ENCODE measurements at places on chromosomes 7 and 10.

DNA sequence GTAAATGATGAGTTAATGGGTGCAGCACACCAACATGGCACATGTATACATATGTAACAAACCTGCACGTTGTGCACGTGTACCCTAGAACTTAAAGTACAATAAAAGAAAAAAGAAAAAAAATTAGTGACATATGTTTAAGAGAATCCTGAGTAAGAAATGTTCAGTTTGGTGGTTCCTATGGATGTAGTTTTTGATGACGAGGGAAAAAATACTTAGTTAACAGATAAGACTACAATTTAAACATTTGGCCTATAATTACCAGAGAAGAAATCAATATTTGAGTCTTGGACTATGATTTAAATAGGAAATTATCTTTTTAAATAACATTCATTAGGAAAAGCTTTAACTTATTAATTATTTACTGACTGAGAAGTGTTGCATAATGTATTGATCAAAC, 39.2 kb upstream of the SLC26A3 start:
- no peak for DNase-seq

DNA sequence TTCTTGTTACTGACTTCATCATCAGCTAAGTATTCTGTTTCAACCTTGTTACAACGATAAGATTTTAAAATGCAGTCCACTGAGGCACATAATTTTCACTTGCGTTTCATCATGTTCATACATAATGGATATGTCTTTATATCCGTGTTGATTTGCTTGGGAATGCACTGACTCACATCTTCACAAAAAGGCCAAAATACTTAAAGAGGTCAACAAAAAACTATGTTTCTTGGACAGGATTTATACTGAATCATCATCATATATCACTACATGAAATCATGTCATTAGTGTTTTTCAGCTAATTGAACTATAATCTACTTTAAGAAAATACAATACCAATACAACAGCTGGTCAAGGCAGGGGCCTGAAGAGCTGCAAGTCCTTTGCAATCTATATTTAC, 324.5 kb upstream of the KLF6 start:
- no peak for DNase-seq

DNA sequence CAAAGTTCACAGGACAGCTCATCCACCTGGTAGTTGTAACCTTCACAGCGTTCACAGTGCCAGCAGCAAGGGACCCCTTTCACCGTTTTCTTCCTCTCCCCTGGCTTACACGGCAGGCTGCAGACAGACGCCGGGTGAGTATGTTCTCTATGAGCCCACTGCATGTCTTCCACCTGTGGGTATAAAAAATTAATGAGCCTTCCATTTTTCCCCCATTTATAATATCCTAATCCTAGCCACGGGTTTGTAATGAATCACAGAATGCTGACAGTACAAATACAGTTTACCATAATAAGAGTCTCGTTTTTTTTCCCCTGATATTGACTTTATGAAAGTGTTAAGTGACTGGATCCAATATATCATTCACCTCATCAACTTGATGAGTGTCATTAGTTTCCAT, 719.0 kb downstream of the GRM8 start:
- no peak for DNase-seq

DNA sequence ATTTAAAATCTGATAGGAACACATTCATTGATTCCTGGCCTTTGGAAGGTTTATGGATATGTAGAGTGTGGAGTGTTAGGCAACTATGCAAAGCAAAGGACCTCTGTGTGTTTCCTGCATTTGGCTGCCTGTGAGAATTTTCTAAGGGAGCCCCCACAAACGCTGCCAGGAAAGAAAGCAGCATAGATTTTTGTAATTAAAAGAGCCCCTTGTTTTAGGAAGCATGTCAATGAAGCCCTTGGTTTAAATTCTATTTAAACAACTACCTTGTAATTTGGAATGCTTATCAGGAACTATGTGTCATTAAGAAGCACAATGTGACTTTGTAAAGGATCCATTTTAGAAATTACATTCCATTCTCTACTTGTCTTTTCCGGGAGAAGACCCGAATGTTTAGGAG, 742.5 kb downstream of the NXPH1 start:
- DNase-seq: no peak

GRCh38 chr7:106187613-106188350, 75.7 kb upstream of the SYPL1 start:
- no peak for DNase-seq

- no peak for DNase-seq
These were observed 307.7 kb downstream of the MDFIC start for GRCh38 chr7:115229401-115230105.

- DNase-seq: peak; percentile 29
These were observed 97.7 kb downstream of the CACNA2D1 start for GRCh38 chr7:82345886-82346285.

DNA sequence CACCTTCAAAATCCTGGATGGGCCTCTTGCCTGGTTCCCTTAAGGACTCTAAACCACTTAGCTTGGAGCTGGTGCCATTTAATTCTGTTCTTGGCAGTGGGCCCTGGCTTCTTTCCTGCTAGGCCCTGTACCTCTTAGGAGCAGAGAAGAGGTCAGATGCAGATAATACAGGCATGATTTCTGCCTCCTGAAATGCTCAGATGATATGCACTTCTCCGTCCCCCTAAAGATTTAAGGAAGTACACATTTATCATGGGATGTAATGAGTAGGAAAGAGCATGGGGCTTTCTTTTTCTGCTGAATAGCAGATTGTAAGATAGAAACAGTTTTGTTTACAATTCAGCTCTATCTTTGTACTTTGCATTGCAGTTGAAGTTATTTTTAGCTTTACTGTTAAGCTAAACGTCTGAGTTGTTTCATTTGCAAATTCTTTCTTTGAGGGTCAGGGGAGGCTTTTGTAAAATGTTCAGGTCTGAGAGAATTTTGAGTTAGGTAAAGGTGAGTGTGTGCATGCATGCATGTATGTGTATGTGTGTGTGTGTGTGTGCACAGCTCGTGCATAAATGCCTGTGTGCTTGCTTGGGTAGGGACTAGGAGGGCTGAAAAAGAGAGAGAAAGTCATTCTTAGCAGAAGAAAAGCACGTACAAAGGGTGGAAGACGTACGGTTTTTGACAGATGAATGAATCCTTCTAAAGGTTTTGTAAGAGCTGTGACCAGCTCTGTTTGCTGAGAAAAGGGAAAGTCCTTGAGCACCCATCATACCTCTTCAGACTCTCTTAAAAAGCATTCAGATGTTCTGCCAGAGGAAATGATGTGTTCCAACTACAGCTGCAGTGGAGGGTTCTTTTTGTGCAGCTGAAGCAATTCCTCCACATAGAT, 364.2 kb downstream of the AUTS2 start:
- DNase-seq: no peak

GRCh38 chr7:17242504-17242903, 55.9 kb upstream of the AHR start:
- DNase-seq: no peak

DNA sequence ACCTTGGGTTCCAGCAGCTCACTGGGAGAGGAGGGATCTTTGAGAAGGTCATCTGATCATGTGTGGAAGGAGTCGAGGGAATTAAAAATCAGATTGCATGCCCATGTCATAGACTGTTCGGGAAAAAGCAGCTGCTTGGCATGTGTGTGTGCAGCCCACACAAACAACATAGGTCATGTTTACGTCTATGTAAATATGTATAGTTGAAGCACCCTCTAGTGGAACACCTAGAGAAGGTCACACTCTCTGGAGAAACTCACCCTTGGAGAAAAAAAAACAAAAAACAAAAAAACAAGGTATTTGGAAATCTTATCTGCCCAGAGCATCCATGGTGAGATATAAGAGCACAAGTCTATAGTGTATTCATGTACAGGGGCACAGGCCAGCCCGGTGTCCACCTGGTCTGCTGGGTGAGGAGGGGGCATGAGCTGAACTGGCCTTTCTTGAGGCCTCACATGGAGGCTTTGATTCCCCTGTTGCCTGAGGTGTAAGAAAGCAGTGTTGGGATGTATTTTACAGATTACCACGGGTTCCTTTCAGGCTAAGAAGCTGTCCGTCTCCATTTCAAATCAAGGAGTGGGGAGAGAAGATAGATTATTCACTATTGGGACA, 98.0 kb downstream of the NPY start:
- DNase-seq: no peak

DNA sequence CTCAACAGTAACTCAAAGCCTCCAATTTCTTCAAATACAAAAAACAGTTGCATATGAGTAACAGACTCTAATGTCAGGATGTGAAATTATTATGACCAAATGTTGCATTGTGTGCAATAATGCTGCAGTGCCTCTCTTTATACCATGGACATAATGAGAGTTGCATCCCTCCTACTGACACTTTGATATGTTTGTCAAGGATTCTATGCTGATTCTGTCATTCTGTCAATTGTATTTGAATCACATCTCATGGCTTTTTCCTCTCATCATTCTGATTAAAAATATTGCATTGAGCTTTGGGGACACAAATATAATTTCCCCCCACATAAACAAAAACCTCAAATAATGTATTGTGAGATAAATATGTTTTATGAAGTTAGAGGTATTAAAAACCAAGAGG, 84.6 kb upstream of the SGCE start:
- no peak for DNase-seq

DNA sequence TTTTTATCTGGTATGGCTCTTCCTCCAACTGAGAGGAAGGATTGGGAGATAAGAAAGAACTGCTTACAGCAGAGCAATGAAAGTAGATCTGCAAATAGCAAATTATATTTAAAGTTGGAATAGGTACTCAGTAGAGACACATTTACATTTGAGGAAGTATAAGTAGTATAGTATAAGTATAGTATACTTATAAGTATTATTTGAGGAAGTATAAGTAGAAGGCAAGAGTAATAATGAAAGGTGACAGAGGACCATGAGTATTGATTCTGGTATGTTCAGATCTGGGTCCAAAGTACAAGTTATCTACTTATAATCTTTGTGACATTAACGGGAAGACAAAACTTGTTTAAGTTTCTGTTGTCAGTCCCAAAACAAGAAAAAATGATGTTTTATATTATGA, 527.6 kb upstream of the SORCS1 start:
- DNase-seq: no peak

DNA sequence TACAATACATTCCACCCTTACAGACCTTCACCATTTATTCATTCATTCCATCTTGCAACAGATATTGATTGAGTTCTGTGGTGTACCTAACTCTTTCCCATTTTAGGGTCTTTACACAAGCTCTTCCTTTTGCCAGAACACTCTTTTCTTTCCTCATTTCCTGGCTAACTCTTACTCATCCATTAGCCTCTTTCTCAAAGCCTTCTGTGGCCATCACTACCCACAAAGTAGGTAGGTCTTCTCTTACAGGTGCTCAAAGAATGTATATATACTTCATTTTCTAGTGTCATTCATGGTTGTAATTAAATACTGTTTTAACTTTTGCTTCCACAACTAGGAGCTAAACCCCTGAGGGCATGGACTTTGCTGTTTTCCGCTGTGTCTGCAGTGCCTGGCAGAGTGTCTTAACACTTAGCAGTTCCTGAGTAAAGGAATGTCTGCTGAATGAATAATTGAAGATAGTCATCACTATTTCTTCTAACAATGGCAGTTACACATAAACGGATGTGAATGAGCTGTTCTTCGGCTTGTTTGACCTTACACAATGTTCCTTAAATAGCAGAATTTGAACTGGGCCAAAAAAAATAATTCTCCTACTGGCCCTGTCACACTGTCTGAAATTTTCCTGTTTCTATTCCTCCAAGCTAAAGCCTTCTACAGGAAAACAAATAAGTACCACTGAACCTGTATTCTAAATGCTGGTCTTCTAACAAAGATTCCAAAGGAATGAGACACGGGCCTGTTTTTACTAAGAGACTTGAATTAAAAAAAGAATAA, 15.1 kb downstream of the BCAP29 start:
- DNase-seq: no peak

DNA sequence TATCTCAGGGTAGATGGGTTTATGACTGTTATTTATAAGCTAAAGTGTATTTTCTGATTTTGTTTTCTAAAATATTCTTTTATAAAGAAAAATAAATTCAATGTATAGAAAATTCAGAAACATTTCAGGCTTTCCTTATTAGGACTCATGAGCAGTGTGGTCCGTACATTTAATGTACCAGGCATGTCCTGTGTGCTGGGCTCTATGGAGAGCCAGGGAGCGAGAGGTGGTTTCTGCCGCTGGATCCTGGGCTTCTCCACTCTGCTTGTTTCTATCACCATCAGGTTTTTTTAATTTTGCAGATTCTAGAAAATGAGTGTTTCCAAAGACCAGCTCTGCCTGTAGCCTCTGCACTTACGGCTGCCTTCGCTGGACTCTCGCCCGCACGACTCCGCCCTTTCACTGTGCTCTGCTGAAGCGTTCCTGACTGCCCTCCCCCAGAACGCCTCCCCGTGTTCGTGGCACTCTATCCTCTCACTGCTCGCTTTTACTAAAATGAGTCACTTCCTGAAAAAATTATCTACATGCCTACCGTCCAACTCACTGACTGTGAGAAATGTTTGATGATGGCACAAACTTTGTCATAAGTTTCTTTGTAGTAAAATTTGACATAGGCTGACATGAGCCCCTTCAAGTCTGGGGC, 188.5 kb downstream of the ZMYND11 start:
- no peak for DNase-seq

DNA sequence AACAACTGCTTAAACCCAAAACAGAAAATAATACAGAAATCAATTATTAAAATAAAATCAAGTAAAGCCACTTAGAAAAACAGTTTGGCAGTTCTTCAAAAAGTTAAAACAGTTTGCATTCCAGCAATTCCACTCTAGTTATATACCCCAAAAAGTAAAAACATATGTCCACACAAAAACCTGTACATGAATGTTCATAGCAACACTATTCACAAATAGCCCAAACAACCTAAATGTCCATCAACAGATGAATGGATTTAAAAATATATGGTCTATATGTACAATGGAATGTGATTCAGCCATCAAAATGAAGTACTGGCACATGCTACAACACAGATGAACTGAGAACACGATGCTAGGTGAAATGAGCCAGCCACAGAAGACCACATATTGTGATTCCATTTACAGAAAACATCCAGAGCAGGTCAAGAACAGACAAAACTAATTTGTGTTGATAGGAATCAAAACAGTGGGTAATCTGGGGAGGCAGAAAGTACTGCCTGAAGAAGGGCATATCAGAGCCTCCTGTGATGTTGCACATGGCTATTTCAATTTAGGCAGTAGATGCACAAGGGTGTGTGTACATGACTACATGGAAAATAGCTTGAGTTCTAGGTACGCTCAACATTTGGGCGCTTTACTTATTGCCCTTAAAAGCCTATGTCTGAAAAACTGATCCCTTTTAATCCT, 66.3 kb downstream of the CYTH3 start:
- no peak for DNase-seq

- DNase-seq: no peak
These were observed 139.6 kb upstream of the GDF10 start for GRCh38 chr10:47160261-47160908.

DNA sequence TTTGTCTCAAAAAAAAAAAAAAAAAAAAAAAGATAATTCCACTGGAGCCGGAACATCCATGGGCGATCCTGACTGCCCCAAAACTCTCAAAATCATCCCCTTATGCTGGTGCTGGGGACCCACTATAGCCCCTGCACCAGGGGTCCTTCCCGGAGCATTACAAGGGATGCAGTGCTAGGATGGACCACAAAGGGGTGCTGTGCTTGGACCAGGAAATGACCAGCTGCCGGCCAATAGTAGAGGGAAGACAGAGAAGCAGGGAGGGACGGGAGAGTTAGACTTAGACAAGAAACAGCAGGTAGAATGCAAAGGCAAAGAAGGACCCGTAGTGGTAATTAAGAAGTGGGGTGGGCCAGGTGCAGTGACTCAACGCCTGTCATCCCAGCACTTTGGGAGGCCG, 40.5 kb downstream of the RCC1L start:
- DNase-seq: peak; percentile 13

- no peak for DNase-seq
These were observed 161.9 kb downstream of the DGKB start for GRCh38 chr7:14740606-14741005.

Data from NCI-H524 (cell line).